ENCODE measurements at places on chromosomes 3 and 15.

GRCh38 chr15:77497942-77498361 lies 77.3 kb downstream of the HMG20A start:
- DNase-seq: no peak

DNA sequence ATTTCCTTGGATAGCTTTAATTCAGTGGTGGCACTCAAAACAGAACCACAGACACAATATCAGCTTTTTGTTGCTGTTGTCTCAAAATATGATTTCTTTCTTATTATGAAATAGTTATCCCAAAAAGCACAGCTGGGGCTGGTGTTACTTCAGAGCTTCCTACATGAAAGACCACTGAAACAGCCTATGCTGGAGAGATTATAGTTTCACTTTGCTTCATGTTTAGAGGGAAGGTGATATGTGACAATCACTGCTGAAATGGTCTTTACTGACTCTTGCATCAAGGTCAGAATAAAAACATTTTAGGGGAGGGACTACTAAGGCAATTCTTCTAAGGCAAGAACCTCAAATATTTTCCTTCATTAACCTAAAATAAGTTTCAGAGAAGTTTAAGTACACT lies 190.7 kb downstream of the TNIK start:
- no peak for DNase-seq

DNA sequence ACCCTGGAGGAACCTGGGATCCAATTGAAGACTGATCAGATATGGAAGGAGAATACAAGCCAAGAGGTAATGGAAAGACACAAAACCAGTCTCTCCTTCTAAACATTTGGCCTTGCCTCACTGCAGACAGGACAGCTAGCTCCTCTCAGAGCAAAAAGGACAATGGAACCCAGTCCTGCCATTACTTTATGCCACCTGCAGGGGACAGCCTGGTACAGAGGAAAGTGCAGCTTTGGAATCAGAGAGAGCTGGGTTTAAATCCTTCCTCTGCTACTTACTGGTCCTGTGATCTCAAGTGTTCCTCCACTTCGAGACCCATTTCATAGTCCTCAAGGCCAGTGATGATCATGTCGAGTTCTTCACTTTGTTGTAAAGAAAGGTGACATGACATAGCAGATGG lies 159.4 kb upstream of the SMAD3 start:
- no peak for DNase-seq

- no peak for DNase-seq
Observed at GRCh38 chr3:194522579-194523046, 35.8 kb upstream of the ATP13A3 start.

DNA sequence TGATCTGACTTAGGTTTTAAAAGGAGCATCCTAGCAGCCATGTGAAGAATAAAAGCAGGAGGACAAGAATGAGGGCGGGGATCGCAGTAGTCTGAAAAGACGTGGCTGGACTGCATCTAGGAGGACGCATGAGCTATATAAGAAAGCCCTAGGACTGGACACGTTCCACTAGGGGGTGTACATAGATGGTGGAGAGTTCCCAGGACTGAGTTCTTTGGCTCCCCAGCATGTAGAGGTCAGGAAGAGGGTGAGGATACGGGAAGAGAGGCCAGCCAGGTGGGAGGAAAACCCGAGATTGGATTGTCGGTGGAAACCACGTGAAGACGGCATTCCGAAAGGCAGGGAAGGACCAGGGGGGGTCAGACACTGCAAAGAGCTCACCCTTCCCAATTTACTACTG lies 64.2 kb upstream of the CFAP161 start:
- no peak for DNase-seq

DNA sequence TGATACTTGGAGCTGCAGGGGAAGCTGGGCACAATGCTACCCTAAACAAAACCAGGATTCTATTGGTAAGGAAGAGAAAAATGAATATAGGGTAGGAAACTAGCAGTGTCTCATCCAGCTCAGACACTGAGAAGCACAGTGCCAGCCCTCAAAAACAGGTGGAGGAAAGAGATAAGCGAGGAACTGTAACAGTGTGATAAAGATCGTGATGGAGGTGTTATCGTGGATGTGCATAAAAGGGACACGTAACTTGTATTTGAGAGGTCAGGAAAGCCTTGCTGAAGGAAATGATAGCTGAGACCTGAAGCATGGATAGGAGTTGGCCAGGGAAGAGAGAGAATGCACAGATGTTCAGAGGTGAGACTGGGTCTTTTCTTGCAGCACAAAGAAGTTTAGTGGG lies 27.4 kb downstream of the MIX23 start:
- no peak for DNase-seq

DNA sequence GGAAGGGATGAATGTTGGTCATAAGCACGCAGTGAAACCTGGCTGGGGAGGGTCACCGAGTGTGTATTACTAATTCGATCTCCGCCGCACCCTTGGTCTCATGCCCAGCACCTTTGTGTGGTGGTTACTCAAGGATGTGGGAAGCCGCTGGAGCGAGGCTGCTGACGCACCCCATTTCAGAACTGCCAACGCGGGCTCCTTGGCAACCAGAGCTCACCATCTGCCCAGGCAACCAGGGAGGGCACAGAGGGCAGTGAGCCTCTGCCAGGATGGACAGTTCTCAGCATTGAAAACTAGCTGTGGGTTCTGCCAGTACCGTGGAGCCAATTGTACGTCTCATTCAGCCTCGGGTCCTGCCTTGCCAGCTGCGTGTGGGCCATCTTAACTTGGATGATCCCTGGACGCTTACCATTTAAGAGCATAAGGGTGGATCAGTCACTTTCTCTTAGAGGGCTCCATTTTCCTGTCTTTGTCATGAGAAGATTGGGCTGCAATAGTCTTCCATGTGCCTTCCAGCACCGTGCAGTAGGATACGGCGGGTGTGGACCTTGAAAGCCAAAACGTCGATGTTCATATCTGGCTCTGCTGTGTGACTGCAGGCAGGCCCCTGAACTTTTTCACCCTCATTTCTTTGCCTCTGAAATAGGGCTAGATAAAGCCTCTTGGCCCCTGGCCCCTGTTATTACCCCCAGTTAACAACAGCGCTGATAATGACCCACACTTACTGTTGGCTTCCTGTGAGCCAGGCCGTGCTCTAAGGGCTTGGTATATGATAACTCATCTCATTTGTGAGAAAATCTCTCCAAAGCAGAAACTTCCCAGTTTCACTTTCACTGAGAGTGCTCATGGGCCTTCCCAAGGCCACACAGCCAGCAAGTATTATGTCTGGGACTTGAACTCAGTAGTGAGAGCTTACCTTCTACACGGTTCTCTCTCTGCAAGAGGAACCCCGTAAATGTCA lies 238.8 kb downstream of the OPA1 start:
- no peak for DNase-seq

DNA sequence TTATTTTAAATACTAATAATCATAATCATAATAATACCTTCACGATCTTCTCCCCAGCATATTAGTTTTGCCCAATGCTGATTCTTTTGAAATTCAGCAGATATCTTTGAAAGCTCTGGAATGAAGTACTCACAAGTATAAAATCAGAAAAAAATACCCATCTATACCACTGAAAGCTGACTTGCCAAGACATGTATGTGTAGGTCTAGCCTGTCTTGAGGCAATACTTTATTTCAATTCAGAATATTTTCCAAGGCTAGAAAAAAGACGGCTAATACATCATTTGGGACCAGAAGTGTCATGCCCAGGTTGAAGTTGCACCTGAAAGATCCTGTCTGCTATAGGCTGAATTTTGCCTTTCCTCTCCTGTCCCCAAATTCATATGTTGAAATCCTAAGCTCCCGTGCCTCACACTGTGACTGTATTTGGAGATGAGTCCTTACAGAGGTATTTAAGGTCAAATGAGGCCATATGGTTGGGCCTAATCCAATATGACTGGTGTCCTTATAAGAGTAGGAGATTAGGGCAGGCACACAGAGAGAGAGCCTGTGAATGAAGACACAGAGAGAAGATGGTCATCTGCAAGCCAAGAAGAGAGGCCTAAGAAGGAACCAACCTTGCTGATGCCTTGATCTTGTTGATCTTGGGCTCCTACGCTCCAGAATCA lies 255.9 kb upstream of the CMC1 start:
- DNase-seq: no peak

Data from hematopoietic multipotent progenitor cell treated with erythropoietin and hydrocortisone succinate and interleukin-3 and kit ligand, for 17 days (in vitro differentiated cells).